SJSA1 (cell line): ENCODE measurements at places on chromosomes 1 and 21. TPM values are rescaled to one million over a fixed set of nuclear protein-coding genes. Genes with fewer than 3 reads are reported as not detected.
A peak's percentile ranks its signal among the peaks of the same experiment; 100 is the strongest.

- H3K4me1 ChIP-seq = peaks cover 35% of the 10 kb centered on the region
- no peaks in the 10 kb centered on the region for H3K27me3 ChIP-seq
- peak overlapping the region; percentile 44 for H3K27ac ChIP-seq
- peak overlapping the region; percentile 52 for H3K4me3 ChIP-seq
- H3K36me3 ChIP-seq = no peaks in the 10 kb centered on the region
- peak; percentile 76 for DNase-seq
These were observed 696 bp downstream of the TGFB2 start for GRCh38 chr1:218345673-218346390.

DNA sequence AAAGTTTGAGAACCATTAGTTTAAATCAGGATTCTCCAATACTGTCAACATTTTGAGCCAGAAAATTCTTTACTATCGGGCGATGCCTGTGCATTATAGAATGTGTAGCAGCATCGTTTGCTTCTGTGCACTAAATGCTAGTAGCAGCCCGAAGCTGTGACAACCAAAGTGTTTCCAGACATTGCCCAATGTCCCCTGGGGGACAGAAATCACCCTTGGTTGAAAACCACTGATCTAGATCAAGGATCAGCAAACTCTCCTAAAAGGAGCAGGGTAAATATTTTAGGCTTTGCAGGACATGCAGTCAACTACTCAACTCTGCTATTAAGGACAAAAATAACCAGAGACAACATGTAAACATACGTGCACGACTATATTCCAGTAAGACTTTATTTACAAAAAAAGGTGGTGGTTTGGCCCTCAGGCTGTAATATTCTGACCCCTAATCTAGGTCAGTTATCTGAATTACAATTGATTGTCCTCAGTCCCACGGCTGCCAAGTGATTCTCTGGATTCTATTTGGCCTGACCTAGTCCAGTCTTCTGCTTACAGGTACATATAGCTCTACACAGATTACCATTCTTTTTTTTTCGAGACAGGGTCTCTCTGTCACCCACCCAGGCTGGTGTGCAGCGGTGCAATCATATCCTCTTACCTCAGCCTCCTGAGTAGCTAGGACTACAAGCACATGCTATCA is 10.6 kb downstream of the FAF1 start:
- H3K36me3 ChIP-seq = peaks cover 13% of the 10 kb centered on the region; the same call in 1 of the 2 replicates
- no peak overlapping the region for H3K27ac ChIP-seq
- no peaks in the 10 kb centered on the region for H3K4me1 ChIP-seq
- no peak overlapping the region for H3K4me3 ChIP-seq
- no peak for DNase-seq

DNA sequence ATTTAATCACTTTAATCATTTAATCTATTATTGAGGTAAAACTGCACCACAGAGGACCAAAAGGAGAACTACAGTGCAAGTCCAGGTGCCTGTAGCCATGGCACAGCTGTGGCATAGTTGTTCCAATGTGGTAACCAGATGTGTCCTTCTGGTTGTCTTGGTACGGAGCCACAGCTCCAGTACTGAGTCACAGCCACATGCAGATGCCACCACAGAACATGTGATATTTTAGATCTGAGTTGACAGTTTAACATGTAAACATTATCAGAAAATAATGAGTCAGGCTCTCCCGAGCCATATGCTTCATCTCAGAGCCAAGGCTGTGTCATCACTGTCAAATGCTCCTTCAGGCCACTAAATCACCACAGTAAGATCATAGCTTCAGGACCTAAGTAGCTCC is 56.4 kb upstream of the RGS7 start:
- no peak overlapping the region for H3K4me3 ChIP-seq
- no peaks in the 10 kb centered on the region for H3K4me1 ChIP-seq
- no peak overlapping the region for H3K27ac ChIP-seq
- no peaks in the 10 kb centered on the region for H3K27me3 ChIP-seq

- no peaks in the 10 kb centered on the region for H3K27me3 ChIP-seq
- DNase-seq = no peak
- no peak overlapping the region for H3K4me3 ChIP-seq
- H3K4me1 ChIP-seq = peaks cover 83% of the 10 kb centered on the region
- H3K36me3 ChIP-seq = peaks cover 80% of the 10 kb centered on the region
These were observed 14.8 kb downstream of the BCAR3 start for GRCh38 chr1:93666613-93667384.

DNA sequence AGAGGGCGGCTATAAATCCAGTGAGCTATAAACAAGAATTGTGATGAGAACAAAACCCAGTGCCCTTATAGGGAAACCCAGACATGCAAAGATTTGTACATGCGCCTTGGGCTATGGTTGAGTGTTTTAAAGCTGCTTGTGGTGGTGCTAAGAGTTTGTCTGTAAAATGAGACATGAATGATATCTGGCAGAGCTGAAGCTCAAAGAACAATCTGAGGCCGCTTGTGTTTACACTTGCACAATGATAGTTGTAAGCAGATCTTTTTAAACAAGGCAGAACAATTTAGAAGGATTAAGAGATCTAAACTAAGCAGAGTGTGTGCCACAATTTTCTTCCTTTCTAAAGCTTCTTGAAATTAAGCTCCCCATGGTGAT is 80.4 kb upstream of the ADAMTS5 start:
- no peak overlapping the region for H3K27ac ChIP-seq
- no peak for DNase-seq
- peaks cover 6% of the 10 kb centered on the region for H3K4me1 ChIP-seq
- H3K4me3 ChIP-seq = no peak overlapping the region

- H3K27me3 ChIP-seq = no peaks in the 10 kb centered on the region
- no peaks in the 10 kb centered on the region for H3K36me3 ChIP-seq
- DNase-seq = no peak
These were observed 28.3 kb downstream of the TP73 start for GRCh38 chr1:3680488-3681230.

DNA sequence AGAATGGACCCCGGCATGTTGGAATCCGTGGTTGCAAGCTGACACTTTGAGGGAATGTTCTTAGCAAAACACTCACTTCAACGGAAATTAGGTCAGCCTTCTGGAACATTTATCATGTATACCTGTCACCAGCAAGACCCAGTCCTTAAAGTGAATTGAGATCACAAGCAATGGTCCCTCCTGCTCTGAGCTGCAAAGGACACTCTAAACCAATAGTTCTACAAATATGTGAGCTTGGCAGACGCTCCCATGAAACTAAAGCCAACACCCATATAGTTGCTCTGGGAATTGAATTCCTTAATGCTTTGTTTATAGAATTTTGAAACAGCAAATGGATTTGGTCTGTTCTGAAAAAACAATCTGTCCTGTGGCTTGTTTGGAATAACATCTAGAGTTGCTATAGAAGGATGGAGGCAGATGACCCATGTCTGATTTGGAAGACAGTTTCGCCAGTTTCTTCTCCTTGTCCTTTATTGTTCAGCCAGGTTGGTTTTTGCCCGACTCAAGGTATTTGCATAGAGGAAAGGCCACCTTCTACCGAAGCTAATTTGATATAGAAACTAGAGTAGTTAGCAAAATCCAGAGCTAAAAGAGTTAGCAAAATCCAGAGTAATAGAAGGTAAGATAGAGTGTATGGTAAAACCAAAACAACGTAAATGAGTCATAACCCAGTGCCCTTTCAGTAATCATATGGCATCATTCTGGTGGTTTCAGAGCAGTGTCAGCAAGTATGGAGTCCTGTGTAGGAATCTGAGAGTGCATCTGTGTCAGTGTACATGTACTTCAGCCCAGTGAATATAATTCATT is 236.2 kb downstream of the NFIA start:
- DNase-seq = peak; percentile 55
- peaks cover 11% of the 10 kb centered on the region for H3K4me1 ChIP-seq
- no peak overlapping the region for H3K4me3 ChIP-seq
- peak overlapping the region; percentile 15 for H3K27ac ChIP-seq
- H3K36me3 ChIP-seq = no peaks in the 10 kb centered on the region

GRCh38 chr1:223233410-223234169 is 90.5 kb upstream of the TLR5 start:
- no peaks in the 10 kb centered on the region for H3K27me3 ChIP-seq
- H3K36me3 ChIP-seq = no peaks in the 10 kb centered on the region

GRCh38 chr1:160550572-160551034 is 27.5 kb upstream of the SLAMF6 start:
- no peaks in the 10 kb centered on the region for H3K27me3 ChIP-seq
- H3K36me3 ChIP-seq = no peaks in the 10 kb centered on the region
- no peak overlapping the region for H3K27ac ChIP-seq
- no peak overlapping the region for H3K4me3 ChIP-seq
- H3K4me1 ChIP-seq = no peaks in the 10 kb centered on the region
- DNase-seq = no peak

DNA sequence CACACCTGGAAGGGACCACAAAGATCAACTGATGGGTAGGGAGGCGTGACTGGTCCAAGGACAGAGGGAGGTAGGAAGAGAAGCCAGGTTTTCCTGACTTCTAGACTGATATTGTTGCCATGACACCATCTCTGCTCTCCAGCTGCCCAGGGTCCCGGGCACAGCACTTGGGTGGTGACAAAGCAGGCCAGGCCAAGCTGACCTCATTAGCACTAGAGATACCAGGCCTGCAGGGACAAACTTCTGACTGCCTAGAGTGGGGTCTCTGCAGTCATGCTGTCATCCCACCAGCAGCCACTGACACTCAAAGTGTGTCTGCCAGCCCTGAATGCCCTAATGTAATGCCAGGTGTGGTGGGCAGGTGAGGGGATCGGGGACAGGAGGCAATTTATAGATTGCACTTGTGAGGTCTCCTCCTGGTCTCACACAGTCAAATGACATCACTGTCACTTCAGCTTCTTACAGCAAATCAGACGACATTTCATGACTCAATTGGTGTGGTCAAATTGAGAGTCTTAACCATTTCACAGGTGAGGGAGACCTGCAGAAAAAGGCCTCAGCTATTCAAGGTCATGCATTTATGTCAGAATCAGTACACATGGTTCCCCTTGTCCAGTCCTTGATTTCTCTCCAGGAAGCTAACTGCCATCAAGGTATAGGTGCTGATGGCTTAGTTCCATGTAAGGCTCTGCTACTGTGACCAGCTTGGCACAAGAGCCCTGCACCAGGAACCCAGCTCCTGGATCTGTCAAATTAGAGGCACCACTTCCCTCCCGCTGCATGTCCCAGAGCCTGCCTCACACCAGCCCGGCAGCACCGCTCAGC is 2.7 kb downstream of the SLC9A1 start:
- H3K4me3 ChIP-seq = peak overlapping the region; percentile 58; the same call in 1 of the 2 replicates
- DNase-seq = no peak
- no peaks in the 10 kb centered on the region for H3K27me3 ChIP-seq
- H3K27ac ChIP-seq = no peak overlapping the region
- H3K4me1 ChIP-seq = peaks cover 29% of the 10 kb centered on the region
- H3K36me3 ChIP-seq = no peaks in the 10 kb centered on the region

DNA sequence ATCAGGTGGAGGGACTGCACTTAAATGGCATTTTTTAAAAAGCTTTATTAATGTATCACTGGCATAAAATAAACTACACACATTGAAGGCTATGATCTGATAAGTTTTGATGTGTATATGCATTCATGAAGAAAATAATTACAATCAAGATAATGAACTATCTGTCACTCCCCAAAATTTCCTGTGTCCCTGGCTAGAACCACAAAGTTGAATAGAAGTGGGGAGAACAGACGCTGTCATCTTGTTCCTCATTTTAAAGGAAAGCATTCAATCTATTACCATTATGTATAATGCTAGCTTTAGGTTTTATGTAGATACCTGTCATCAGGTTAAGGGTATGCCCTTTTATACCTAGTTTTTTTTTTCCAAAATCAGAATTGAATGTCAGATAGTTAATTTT is 38.1 kb upstream of the C1orf87 start:
- no peaks in the 10 kb centered on the region for H3K36me3 ChIP-seq
- H3K27ac ChIP-seq = no peak overlapping the region
- no peaks in the 10 kb centered on the region for H3K27me3 ChIP-seq
- H3K4me1 ChIP-seq = no peaks in the 10 kb centered on the region
- no peak overlapping the region for H3K4me3 ChIP-seq

DNA sequence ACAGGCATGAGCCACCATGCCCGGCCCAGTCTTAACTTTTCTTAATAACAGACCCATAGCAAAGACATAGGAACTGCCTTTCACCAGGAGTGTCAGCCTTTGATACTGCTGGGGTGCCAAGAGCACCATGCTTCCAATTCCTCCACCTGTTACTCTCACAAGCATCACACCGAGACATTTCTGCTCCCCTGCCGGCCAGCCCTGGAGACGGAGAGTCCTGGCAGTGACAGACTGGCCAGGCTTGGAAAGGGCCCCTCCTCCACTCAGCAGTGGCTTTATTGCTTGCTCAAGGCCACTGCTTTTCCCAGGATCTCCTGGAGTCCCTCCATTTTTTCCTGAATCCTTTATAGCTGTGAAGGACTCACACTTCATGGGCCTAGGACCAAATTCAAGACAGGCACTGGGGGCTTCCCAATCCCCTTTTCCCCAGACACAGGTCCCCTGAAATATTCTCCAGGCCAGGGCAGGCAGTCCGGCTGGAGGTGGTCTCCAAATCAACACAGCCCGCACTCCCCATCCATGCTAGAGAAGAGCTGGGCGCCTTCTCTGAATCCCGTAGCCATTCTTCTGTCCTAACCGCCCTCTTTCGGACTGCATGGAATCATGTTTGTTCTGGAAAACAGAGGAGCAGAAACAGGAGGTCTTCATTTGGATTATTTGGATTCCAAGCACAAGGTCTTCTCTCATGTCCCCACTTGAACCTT is 25.5 kb upstream of the PTPRF start:
- DNase-seq = no peak
- H3K4me1 ChIP-seq = no peaks in the 10 kb centered on the region
- H3K4me3 ChIP-seq = no peak overlapping the region
- H3K27me3 ChIP-seq = no peaks in the 10 kb centered on the region

GRCh38 chr1:215819114-215819513 is 252.0 kb downstream of the KCTD3 start:
- no peaks in the 10 kb centered on the region for H3K27me3 ChIP-seq
- H3K27ac ChIP-seq = no peak overlapping the region
- no peak overlapping the region for H3K4me3 ChIP-seq

DNA sequence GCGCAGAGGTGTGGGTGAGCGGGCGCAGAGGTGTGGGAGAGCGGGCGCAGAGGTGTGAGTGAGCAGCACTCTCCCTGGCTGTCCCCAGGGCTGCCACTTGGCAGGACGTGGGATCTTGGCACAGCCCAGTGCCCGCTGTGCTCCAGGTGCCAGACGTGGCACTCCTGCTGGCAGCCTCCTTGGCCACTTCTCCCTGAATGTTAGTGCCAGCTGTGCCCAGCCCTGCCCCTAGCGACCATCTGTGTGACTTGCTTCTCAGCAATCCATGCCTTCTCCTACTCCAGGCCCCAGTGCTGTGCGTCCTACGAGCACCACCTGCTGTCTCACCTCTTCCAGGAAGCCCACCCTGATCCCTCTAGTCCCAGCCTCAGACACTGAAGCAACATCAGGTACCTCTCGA is 30.5 kb downstream of the KRTAP10-1 start:
- no peaks in the 10 kb centered on the region; the same call in 1 of the 2 replicates for H3K27me3 ChIP-seq
- no peak overlapping the region for H3K4me3 ChIP-seq
- no peak overlapping the region for H3K27ac ChIP-seq
- H3K4me1 ChIP-seq = no peaks in the 10 kb centered on the region

The INKA2 gene
- total RNA-seq = 3.4 and 5.4 TPM in 2 replicates

The AMY2A gene
- not detected in 2 replicates for total RNA-seq

The LRRC3 gene
- 1.6 and 3.0 TPM in 2 replicates for total RNA-seq
